Vagina (tissue), 2 donors: ENCODE measurements at places on chromosomes 4 and X. TPM values are rescaled to one million over a fixed set of nuclear protein-coding genes. Genes with fewer than 3 reads are reported as not detected.

Gene PARM1
- total RNA-seq, result 26.3 TPM

Gene ATP7A
- 8.1 TPM for total RNA-seq

Gene COX7B
- 483 TPM for total RNA-seq

Gene REELD1
- 0.74 TPM for total RNA-seq

Gene IL15
- 11.5 TPM for total RNA-seq

Gene PGAM4
- not detected for total RNA-seq

Gene GPR119
- not detected for total RNA-seq

Gene MBTPS2
- 9.3 TPM for total RNA-seq

Gene DCAF4L1
- total RNA-seq, result not detected

Gene RNF175
- total RNA-seq, result 2.2 TPM

Gene F8A2
- total RNA-seq, result not detected

Gene LARP1B
- total RNA-seq, result 19.4 TPM

Gene DOK7
- 4.7 TPM for total RNA-seq

Gene ANXA10
- not detected for total RNA-seq

Gene MGAT4D
- not detected for total RNA-seq

Gene CTAG1B
- total RNA-seq, result not detected

Gene TMEM255A
- 10.8 TPM for total RNA-seq

Gene CSAG2
- total RNA-seq, result not detected

Gene TKTL2
- not detected for total RNA-seq

Gene FAM47C
- total RNA-seq, result not detected

Gene PSAPL1
- total RNA-seq, result not detected

Gene MTTP
- not detected for total RNA-seq

Gene TSPAN7
- 38.5 TPM for total RNA-seq

Gene AMTN
- not detected for total RNA-seq

Gene FHIP1A
- total RNA-seq, result 20.4 TPM
